ENCODE measurements at places on chromosomes 1 and 21. TPM values are rescaled to one million over a fixed set of nuclear protein-coding genes. Genes with fewer than 3 reads are reported as not detected.

- peaks cover 3% of the 10 kb centered on the region for H3K36me3 ChIP-seq
- H3K4me3 ChIP-seq = no peak overlapping the region
- no peaks in the 10 kb centered on the region for H3K4me1 ChIP-seq
- no peak for DNase-seq
- no peaks in the 10 kb centered on the region for H3K27me3 ChIP-seq
- H3K27ac ChIP-seq = no peak overlapping the region
Measured at GRCh38 chr1:66944330-66945274, 19.8 kb downstream of the MIER1 start.

GBP3 gene
- not detected for total RNA-seq

ETV3 gene
- total RNA-seq = 29.7 TPM

DNA sequence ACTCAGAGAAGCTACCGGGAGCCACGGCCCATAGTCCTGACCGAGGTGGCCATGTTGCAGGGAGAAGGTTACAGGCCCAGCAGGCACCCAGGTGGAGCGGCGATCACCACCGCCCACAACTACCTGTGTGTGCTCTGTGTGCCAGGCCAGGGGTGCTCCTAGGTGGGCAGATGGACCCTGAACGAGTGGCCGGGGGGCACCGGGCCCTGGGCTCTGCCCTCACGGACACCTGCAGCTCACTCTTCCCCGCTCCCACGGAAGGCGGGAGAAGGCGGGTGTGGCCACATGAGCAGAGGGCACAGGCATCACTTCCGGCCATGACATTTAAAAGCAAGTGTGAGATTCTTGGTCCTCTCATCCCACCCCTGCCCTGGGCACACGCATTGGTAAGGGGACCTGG lies 73.9 kb downstream of the MEGF6 start:
- H3K36me3 ChIP-seq = no peaks in the 10 kb centered on the region
- H3K4me1 ChIP-seq = no peaks in the 10 kb centered on the region
- H3K27me3 ChIP-seq = no peaks in the 10 kb centered on the region
- DNase-seq = no peak

FPGT gene
- 10.2 TPM for total RNA-seq

PLA2G2D gene
- not detected for total RNA-seq

DNA sequence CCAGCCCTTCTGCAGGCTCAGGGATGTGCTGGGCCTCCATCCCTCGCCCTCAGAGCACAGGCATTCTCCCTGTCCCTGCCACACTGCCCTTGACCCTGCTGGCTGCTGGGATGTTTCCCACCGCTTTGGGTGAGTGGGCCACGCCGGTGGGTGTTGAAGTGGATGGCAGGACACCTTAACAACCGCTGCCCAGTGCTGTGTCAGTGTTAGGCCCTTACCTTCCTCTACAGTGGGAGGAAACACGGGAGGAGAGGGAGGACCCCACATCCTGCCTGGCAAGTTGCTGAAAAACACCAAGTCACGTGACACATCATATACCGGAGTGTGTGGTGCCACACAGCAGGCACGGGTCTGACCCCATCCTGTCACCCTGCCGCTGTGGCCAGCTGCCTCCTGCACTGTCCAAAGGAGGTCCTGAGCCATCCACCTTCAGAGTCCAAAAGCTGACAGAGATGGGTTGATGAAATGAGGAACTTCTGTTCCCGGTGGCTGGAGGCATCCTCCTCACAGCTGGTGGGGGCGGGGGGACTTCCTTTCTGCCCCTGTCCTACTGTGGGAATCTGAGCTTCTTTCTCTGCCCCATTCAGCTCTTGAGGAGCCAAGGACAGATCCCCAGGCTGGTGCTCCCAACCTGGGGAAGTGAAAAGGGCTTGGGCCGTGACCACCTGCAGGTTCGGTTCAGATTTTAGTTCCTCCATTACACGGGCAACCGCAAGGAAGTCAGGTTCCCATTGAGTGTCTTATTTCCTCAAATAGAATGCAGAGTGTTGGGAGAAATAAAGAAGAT lies 3.2 kb upstream of the THEMIS2 start:
- H3K4me3 ChIP-seq = no peak overlapping the region
- peaks cover 11% of the 10 kb centered on the region for H3K4me1 ChIP-seq
- no peak for DNase-seq
- H3K27me3 ChIP-seq = peaks cover 8% of the 10 kb centered on the region

All from neural crest cell (in vitro differentiated cells).